Skeletal muscle cell (primary cell): ENCODE measurements at places on chromosomes 6 and 20.

DNA sequence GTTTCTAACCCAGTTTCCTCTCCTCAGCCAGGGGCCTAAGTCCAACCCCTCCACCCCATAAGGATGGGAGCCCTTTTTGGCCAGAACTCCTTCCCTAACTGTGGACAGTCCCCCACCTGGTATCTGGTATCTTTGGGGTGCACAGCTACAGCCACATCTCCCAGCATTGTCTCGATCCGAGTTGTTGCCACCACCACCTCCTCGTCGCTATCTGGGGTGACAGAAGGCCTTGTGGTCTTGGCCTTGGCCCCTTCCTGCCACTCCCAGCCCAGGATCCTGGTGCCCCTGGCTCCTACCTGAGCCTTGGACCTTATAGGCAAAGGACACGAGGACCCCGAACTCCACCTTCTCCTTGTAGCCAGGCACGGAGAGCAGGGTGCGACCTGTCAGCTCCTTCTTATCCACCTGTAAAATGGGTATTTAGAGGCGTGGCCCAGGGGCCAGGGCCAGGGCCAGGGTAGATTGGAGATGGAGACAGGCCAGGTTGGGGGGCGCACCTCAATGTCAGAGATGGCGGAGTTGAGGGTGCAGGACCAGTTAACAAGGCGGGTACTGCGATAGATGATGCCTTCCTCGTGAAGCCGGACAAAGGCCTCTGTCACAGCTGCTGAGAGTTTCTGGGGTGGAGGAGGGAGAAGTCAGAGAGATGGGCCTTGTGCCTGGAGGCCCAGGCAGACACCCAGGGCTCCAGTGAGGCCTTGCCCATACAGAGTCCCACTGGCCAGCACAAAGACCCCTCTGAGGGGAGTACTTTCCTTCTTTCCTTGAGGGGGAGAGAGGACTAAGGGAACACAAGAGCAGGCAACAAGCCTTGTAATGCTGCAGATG lies 7.2 kb upstream of the VWA7 start:
- DNase-seq = no peak

GRCh38 chr6:8389036-8389818 lies 46.1 kb downstream of the SLC35B3 start:
- no peak for DNase-seq

- DNase-seq = no peak
Measured at GRCh38 chr6:25542984-25543910, 108.8 kb upstream of the SCGN start.

DNA sequence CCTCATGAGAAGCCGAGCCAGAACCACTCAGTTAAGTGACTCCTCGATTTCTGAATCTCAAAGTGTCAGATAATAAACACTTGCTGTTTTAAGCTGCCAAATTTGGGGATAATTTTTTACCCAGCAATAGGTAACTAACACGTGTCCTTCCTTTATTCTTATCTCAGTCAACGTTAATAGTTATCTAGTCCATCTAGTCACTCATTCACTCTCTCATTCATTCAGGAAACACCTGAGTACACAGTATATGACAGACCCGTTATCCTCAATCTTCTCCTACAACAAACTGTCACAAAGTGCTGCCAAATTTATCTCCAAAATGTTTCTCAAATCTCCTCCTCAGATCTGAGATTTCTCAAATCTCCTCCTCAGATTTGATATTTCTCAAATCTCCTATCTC lies 13.1 kb downstream of the FAM184A start:
- DNase-seq = no peak

- no peak for DNase-seq
Measured at GRCh38 chr6:28254121-28254519, 2.1 kb upstream of the ZKSCAN4 start.
